ENCODE measurements at places on chromosomes 4 and X.

DNA sequence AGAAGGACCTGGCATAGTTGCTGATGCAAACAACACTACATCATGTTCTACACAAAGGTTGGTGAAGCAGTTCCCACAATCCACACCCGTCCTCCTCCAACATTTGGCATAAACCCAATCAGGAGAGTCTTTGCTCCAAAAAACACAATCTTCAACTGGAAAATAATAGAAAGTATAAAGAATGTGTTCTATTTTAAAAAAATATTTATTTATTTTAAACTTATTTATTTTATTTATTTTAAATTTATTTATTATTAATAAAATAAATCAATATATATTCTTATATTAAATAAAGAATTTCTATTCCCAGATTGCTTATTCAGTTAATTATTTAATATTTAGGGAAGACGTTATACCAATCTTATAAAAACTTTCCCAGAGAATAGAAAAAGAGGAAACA lies 1753.7 kb upstream of the AGA start:
- DNase-seq = no peak

- no peak for DNase-seq
These were observed 191.8 kb upstream of the PSAPL1 start for GRCh38 chr4:7626531-7626930.

DNA sequence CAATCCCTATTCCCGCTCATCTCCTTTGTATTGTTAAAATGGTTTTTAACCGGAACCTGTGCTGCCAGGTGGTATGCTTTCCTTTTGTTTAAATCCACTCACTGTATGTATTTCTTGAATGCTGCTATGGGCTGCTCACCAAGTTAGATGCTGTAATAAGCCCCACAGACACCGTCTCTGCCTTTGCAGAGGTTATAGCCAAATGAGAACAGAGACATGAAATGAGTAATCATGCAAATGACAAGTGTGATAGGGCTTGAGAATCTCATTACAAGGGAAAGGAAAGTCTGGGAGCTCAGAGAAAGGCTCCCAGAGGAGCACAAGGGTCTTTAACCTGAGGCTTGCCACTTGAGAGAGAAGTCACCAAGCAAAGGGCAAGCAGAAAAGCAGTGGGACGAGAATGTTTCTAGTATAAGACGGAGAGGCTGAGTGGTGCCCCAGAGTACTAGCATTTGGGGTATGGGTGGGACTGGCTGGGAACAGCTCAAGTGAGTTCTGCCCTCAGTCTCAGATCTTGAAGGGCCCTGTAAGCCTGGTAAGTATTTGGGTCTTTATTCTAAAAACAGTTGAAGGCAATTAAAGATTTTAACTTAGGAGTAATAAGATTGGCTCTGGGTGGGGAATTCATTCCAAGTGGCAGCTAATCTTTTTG lies 110.8 kb upstream of the H2AZ1 start:
- no peak for DNase-seq

DNA sequence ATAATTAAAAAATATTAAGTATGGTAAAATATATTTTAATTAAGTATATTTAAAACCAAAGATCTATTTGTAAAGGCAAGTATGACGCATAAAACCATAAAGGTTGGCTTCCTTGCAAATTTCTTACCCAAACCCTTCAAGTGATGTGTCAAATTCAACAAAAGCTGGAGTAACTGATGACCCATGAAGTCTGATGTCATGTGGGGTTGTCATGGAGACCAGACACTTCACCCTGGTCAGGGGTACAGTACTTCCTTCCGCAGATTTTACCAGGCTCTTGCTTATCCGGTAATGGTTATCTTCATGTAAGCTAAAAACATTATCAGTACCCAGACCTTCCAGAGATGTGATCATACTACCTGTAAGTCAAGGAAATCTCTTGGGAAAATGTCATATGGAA lies 170.1 kb downstream of the WDFY3 start:
- no peak for DNase-seq

DNA sequence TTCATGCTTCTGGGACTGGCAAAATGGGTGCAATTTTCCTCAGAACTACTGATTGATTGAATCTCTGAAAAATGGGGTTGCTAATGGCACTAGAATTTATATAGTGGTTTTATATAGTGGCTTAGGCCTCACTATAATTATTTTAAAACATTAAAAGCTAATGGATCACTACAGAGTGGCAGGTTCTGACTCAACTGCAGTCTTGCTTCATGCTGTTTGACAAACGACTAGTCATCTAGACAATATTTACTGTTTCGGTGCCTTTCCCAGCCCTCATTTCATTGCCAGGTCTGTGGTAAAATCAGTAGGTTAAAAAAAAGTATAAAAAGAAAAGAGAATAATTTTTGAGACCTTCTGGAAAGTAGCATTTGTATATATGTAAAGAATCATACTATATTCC lies 352.8 kb upstream of the ATOH1 start:
- DNase-seq = no peak

DNA sequence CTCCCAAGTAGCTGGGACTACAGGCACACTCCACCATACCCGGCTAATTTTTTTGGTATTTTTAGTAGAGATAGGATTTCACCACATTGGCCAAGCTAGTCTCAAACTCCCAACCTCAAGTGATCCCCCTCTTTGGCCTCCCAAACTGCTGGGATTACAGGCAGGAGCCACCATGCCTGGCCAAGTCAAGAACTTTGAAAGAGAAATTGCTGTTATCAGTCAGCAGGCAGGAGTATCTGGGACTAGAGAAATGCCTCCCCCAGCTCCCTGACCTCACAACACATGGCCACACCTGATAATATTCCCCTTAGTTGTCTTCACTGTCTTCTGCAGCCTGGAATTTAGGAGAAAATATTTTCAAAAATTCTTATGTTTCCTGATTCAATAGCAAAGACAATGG lies 7.4 kb downstream of the TXK start:
- no peak for DNase-seq

Data from activated gamma-delta T cell treated with anti-CD3 and anti-CD28 coated beads, Interleukin-2, amount 50 U/mL, for 16 hours (primary cell).